Activated T-helper 1 cell treated with anti-CD3 and anti-CD28 coated beads, Interleukin-12 subunit alpha, Interleukin-12 subunit beta, Interleukin-2, Interleukin-4 antibody, amounts not matched to agents 30 ng/mL and 10 ng/mL and 1 ng/mL, durations not matched to agents 14 hours and 24 hours and 36 hours (primary cell): ENCODE measurements at places on chromosomes 7 and 10.

DNA sequence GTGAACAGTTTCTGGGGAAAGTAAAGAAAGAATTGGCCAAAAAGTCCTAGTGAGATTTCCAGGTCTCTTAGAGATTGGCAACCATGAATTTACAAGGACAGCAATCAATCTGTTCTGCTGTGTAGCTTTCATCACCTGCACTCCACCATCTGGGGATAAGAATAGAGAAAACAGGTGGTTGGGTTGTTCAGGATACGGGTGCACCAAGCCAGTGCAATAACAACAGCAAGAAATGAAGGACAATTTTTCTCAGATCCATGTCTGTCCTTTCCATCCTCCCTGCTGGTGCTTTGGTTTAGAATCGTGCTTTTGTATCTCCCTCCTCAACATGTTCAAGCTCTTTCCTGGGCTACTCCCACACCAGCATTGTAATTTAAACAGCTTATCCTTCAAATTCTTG lies 787.7 kb downstream of the GRID1 start:
- DNase-seq, result no peak

DNA sequence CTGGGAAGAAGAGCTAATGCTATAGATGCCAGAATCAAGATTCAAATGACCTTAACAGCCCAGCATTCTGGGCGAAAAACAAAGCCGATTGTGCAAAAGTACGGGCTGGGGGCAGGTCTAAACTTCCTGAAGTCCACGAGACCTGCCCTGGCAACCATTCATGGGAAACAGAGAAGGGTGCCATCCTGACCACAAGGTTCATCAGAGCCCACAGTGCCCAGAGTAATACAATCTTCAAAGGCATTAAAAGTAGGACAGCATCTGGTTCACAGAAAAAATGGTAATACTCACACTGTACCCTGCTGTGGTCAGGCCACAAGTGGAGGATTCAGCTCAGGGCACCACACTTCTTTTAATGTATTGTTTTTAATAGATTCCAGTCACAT lies 36.1 kb downstream of the SORBS1 start:
- DNase-seq, result no peak

DNA sequence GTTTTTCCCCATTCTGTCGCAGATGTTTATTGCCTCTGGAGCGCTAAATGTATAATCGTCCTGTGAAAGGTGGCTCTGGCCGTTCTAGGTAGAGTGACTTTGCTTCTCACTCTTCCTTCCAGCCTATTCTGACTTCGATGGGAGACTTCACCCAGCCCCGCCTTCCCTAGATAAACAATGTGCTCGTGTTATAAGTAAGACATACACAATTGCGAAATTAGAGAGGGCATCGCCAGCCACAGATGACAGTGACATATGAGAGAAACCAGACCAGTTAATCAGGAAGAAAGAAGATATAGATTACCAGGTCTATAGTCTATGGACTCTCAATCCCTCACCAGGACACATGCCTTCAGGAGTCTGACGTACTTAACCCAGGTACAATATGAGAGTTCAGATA lies 1050.5 kb upstream of the AUTS2 start:
- DNase-seq, result no peak

- DNase-seq, result no peak
These were observed 57.0 kb downstream of the SEC61G start for GRCh38 chr7:54701982-54702381.

GRCh38 chr7:15503603-15504290 lies 58.1 kb downstream of the AGMO start:
- DNase-seq, result no peak

DNA sequence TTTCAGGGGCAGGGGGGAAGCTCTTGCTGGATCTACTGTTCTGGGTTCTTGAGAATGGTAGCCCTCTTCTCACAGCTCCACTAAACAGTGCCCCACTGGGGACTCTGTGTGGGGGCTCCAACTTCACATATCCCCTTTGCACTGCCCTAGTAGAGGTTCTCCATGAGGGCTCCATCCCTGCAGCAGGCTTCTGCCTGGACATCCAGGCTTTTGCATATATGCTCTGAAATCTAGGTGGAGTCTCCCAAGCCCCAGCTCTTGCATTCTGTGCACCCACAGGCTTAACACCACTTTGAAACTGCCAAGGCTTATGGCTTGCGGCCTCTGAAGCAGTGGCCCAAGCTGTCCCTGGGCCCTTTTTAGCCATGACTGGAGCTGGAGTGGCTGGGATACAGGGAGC lies 150.7 kb downstream of the LRMDA start:
- no peak for DNase-seq

- no peak for DNase-seq
These were observed 28.6 kb upstream of the COL13A1 start for GRCh38 chr10:69772933-69773704.

- DNase-seq, result no peak
These were observed 244.0 kb downstream of the SKAP2 start for GRCh38 chr7:26620352-26620751.

DNA sequence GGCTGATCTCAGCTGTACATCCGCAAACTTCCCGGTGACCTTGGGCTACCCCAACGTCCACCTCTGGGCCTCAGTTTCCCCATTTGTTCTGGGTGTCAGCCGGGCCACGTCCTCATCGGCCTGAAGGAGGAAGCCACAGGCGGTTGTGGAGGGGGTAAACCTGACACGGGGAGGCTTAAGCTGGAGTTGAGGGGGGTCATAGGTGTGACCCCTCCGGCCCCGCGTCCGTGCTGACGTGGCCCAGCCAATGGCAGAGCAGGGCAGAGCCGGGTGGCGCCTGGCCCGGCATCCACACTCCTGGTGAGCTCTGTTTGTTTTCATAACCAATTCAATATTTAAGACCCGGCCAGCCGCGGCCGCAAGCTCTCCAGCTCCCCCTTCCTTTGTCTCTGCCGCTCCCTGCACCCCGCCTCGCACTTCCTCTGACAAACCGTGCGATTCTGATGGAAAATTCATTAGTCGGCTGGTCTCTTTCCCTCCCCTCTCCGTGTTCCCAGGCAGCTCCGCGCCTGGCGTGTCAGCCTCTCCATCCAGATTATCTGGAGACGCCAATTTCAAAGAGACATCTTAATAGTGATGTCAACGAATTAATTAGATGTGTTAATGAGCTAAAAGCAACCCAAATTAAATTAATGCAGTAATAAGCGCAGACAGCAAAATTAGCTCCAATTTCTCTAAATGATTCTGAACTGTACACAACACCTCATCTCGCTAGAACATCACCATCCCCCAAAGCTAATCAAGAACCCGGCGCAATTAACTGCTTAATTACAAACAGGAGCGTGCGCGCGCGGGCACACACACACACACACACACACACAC lies 55.4 kb downstream of the MICALL2 start:
- DNase-seq, result no peak

- no peak for DNase-seq
These were observed 56.8 kb downstream of the CACNB2 start for GRCh38 chr10:18196806-18197550.

- no peak for DNase-seq
These were observed 6.0 kb upstream of the RSBN1L start for GRCh38 chr7:77690289-77690688.

DNA sequence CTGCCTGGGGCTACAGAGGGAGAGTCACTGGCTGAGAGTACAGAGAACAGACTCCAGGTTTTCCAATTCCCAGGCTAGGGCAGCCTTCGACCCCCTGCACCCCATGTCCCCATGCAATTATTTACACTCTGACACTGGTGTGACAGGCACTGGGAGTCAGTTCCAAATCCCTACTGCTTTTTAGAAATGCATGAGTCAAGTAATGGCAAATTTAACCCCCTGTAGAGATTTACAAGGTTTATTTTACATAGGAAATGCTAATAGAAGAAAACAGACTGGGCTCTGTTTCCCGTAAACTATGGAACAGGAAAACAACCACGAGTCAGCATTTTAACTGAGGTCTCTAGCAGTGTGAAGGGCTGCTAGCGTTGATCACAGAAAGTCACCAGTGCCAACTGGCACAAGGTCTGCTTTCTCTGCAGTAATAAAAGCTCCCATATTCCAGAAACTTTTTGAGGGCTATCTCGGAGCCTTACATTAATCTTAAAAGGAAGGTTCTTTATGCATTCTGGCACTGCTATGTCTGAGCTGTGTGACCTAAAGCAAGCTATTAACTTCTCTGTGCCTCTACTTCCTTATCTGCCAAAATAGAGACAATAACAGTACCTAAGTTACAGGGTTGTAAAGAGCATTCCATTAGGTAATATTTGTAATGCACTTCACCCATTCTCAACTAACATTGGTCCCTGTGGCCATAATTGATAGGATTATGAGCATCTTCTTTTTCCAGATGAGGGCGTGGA lies 28.2 kb downstream of the NOD1 start:
- DNase-seq, result no peak

DNA sequence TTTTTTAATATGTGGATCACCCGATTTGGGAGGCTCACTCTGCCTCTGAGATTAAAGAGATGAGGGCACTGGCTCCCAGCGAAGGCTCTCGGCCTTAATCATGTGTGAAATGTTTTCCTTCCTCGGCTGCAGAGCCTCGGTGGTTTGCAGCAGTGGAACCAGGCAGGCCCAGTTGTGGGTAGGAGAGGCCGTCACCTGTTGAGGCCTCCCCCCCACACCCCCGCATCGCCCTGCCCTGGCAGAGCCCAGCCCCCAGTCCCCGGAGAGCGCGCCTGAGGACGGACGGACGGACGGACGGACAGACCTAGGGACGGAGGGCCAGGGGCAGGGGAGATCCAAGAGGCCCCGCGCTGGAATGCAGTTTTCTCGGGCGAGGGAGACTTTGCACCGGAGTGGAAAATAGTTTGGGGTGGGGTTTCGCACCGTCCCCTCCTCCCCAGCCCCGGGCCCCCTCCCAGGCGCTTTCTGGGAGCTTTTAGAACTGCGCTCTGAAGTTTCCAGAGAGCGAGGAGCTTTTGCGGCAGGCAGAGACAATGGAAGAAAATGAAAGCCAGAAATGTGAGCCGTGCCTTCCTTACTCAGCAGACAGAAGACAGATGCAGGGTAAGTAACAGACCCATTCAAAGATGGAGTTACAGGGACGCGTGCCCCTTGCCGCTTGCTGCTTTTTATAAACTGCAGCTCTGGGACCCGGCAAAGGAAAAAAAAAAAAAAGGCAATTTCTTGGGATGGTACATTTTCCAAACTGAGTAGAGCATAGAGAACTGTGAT lies at the start of gene KIAA1217:
KIAA1217 (plus strand) TSS at position 478 of the 771 bp plus-strand sequence; CDS start at position 534, 56 bp downstream.
- DNase-seq, result peak; percentile 1

GRCh38 chr10:100653238-100653956 lies 92.0 kb upstream of the PAX2 start:
- DNase-seq, result no peak

DNA sequence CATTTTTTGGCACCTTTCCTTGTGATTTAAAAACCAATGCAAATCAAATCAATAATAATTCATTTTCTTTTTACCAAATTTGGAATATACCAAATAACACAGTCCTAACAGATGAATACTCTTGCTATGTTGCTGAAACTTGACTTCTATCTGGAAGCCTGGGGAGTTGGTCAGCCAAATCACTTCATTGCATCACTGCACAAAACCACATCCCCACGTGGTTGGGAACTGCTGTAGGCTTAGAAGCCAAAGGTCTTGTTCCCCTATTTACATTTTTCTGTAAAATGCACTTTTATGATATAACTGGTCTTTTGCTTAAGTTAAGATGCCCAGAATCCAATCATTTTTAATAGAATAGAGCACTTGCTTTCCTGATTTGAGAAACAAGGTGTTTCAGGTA lies 15.2 kb downstream of the GPR85 start:
- DNase-seq, result no peak

DNA sequence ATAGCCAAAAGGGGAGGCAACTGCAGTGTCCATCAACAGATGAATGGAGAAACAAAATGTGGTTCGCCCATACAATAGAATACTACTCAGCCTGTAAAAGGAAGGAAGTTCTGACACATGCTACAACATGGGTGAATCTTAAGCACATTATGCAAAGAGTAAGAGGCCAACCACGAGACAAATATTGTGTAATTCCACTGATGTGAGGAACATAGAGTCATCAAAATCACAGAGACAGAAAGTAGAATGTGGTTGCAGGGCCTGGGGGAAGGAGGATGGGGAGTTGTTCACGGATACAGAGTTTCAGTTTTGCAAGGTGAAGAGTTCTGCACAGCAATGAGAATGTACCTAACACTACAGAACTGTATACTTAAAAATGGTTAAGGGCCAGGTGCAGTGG lies 13.7 kb upstream of the C10orf71 start:
- no peak for DNase-seq

DNA sequence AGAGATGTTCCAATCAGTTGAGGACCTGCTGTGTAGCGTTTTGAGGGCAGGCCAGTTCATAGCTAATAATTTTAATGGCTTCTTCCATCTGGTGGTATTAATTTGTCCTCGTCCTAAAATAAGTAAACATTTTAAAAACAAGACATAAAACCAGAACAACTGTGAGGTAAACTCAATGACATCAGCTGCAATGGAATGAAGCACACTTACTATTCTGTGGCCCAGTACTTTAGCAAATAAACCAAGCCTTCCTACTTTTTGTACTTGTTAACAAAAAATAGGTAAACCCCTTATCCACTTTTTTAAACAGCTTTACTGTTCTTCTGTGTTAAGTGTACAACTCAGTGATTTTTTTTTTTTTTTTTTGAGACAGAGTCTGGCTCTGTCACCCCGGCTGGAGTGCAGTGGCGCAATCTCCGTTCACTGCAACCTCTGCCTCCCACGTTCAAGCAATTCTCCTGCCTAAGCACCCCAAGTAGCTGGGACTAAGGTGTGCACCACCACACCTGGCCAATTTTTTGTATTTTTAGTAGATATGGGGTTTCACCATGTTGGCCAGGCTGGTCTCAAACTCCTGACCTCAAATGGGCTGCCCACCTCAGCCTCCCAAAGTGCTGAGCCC lies 28.9 kb upstream of the FZD1 start:
- DNase-seq, result no peak

GRCh38 chr7:144468990-144469732 lies 65.7 kb upstream of the NOBOX start:
- no peak for DNase-seq

DNA sequence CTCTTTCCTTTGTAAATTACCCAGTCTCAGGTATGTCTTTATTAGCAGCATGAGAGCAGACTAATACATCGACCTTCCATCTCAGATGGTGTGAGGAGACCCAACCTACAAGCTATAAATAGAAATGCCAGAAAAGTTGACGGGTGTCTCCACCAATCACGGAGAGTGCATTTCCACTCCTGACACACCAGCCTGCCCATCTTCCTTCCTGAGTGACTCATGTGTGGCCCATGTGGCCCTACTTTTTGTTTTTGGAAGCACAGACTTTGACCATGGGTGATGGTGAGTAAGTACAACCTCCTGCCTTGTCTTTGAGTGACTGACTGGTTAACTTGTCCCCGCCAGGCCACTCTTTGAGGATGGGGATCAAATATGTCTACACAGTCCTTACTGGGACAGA lies 147.0 kb downstream of the OAT start:
- no peak for DNase-seq
